CD4-positive, alpha-beta T cell (primary cell): ENCODE measurements at places on chromosomes 6 and 20.

DNA sequence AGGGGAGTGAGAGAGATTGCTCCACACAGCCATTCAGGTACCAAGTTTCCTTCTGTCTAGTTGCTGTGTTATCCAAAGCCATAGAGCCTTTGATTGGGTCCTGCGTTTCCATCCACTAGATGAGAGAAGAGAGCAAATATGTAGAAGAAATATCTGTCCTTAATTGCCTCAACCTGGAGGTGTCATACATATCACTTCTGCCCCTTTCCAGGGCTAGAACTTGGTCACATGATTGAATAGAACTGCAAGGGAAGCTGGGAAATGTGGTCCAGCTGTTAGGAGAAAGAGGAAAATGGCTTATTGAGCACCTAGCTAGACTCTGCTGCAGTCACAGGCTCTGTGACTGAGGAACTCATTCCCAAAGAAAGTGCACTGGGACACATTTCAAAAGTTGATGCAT, 115.6 kb upstream of the JAG1 start:
- DNase-seq: no peak

- no peak for DNase-seq
Measured at GRCh38 chr6:137269347-137269746, 50.2 kb upstream of the IFNGR1 start.

DNA sequence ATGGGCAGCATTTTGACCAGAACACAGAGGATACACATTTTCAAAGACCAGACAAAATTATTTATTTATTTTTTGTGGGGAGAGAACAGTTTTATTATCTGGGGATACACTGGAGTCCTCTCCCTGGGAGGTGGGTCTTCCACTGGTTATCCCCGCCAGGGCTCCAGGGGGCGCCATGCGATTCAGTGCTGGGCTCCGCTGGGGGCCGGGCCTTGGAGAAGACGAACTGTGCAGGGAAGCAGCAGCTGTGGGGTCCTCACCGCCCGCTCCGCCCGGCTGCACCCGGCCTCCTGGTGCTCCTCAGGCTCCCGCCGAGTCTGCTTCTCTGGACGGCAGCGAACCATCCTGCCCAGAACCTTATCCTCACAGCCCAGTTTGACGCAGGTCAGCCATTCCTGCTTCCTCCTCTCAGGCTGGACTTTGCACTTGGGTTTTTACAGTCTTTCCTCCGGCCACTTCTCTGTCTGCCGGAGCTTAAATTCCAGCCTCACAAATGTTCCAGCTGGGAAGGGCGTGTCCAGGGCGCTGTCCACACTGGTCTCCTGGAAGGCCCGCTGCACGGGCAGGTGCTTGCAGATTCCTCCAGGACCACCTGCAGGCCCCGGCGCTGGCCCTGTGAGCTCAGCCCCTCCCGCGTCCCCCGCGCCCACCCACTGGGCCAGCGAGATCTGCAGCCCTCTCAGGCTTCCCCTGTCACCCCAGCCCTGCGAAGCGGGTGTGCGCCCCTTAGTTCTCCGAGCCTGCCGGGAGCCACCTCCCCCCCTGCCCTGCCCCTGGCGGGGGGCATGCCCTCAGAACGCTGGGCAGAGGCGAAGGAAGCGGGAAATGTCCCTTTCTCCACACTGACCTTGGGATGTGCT, 1830.0 kb upstream of the DEFB115 start:
- DNase-seq: no peak

DNA sequence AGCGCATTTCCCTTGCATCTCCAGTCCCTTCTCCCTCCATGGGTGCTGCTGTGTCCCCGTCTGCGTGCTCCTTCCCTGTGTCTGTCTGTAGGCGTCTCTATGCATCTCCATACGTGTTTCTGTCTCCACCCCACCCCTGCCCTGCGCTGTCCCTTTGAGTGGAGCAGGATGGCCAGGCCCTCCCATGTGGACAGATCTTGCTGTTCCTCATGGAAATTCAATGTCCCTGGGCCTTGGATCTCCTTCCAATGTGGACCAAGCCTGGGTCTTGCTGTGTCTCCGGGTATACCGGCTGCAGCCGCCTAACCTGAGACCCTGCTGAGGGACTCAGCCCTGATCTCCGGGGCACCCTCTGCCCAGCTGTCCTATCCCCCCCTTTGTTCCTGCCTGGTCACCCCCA, 172.7 kb downstream of the BMP7 start:
- no peak for DNase-seq

GRCh38 chr6:41811095-41811494, 23.6 kb downstream of the TOMM6 start:
- DNase-seq: no peak
